Upper lobe of right lung (tissue), 1 donor: ENCODE measurements at places on chromosomes 5 and 9. TPM values are rescaled to one million over a fixed set of nuclear protein-coding genes. Genes with fewer than 3 reads are reported as not detected.
A peak's percentile ranks its signal among the peaks of the same experiment; 100 is the strongest.

DNA sequence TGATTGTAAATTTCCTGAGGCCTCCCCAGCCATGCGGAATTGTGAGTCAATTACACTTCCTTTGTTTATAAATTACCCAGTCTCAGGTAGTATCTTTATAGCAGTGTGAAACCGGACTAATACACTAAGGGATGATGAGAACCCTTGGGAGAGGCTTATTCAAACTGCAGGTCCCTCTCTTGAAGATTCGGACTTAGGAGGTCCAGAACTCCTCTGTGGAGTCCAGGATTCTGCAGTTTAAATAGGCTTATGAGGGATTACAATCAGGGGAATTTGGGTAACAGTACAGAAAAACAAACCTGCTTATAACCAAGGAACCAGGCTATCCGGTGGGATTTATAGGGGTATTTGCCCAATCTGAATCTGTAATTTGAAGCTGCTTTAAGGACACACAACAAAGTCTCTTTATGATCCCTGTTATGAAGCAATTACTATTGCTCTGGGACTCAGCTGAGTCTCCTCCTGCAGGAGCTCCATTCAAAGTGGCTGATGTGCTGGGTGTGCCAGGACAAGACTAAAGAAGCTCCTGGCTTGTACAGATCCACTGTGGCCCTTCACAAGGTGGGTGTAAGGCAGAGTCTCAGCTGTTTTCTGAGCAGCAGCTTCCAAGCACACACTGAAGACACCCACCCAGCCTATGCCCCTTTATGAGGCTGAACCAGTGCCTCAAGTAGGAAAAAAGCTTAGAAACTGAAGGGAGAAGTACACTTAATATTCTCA lies 41.8 kb upstream of the LHFPL2 start:
- no peak for DNase-seq

The ACOT12 gene
- not detected for total RNA-seq

GRCh38 chr9:3736161-3736560 lies 210.4 kb upstream of the RFX3 start:
- no peak for DNase-seq

GRCh38 chr9:97853844-97854695 lies 1.0 kb downstream of the FOXE1 start:
- DNase-seq = peak; percentile 65

DNA sequence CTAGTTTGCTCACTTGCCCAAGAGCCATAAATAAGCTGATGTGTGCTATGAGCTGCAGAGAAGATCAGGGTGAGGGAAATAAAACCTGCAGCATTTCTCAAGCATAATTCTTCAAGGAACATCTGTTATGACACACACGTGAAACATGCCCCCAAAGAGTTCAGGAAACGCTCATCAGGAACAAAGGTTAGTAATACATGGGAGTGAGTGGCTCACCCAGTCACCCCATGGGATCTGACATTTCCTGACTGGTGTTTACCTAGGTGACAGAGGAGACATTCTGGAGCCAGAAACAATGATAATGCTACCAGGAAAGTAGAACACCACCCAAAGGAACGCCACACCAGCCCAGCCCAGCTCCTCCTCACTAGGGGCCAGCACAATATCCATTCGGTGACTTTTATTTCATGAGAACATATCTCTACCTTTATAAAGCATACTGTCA lies 66.0 kb downstream of the FRMD3 start:
- no peak for DNase-seq
